Left renal pelvis (tissue), 4 donors: ENCODE measurements at places on chromosomes 3 and 15.

DNA sequence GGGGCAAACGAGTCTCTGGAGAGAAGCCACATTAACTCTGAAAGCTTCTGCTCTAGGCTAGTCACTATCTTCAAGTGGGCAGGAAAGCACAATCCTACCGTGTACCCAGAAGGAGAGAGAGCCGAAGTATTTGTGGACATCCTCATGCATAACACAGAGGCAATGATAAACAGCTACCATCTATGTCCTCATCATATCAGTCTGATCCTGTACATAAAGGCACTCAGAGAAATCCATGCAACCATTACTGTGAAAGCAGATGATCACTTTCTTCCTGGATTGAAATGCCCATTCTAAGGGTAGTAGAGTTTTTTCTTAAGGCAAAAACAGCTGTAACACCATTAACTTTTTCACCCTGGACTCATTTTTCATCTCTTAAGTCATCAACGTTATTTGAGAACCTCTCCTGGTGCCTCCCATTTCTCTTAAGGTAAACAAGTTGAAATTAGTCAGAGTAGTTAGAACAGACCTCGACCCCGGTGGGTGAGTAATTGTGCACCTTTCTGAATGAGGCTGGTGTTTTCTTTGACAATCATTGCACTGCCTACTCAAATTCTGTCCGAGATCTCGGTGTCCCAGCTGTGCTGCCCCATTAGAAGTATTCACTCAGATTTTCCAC is 327.4 kb downstream of the SHQ1 start:
- no peak for DNase-seq

GRCh38 chr3:16512435-16513140 is 911 bp downstream of the RFTN1 start:
- DNase-seq, result no peak

DNA sequence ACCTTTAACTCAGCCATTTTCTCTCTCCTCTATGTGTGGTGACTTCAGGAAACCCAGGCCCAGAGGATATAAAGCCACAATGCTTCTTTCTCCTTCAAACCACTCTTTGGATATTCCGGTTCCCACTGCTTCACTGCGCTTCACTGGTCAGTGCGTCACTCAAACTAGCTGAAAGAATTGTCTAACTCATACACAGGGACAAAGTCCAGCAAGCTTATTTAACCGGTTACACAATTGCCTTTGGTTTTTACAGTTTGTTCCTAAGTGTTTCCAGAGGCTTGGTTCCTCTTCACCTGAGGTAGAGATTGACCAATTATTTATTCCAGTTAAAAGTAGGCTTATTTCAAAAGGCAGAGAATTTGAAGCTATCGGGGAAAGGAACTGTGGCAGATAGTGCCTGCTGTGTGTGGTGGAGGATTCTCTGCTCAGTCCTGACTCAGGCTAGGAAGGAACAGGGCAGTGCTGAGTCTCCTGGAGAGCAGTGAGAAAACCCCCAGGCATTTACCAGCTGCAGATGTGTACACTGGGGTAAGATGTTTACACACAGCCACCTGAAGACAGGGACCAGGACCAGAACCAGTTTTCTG is at the start of gene HGD:
TSS of gene HGD (minus strand) at position 145 of the 587 bp plus-strand sequence. CDS start at position 17, 128 bp downstream.
- DNase-seq, result peak; percentile 36

DNA sequence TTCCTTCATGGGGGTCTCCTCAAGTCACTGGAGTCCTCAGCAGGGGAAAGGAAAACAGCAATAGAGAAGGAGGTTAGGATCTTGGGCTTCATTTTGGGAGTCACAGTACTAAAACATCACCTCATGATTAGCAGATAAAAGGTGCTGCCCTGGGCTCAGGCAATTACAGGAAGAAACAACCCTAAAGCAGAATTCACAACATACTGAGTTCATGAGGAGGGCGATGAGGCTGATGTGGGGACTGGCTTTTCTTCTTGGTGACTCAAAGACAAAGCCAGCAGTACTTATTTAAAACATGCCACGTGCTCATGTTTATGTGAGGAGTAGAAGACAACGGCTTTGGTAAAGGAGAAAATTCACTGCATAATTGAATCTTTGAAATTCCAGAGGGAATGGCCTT is 822.3 kb upstream of the CFAP20DC start:
- DNase-seq, result no peak

- DNase-seq, result no peak
These were observed 25.1 kb downstream of the SLC6A11 start for GRCh38 chr3:10841100-10841499.

DNA sequence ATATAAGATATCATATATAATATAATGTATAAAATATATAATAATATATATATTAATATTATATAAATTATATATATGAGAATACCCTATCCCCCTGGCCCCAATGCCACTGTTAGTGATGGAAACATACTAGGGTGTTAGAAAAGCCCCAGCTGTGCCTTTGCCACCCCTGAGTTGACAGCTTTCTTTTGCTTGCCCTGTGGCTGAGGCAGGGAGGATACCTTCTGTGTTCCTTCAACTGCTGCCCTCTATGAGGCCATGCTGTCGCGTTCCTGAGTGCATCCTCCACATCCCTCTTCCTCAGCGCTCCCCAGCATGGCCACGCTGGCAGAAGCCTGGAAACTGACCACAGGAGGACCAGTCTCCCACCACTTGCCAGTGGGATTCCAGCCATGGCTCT is 26.3 kb downstream of the FAN1 start:
- no peak for DNase-seq

DNA sequence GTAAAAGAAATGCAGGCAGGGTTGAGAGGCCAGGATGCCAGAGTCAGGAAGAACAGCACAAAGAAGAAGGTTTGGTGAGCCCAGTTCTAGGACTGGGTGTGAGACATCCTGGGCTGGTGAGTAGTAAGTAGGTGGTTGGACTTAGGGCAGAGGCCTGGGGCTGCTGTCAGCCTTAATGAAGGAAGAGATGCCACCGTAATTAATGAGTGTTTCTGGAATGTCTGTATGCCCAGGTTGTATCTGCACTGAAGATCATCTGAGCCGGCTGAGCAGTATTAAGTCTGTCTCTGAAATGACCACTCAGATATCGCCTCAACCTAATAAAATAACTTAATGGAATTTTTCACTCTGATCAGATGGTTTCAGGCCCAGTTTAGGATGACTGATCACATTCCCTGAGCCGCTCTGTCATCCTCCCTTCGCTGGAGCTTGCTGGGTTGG is 532.9 kb upstream of the IL12A start:
- DNase-seq, result no peak

GRCh38 chr15:62749036-62749815 is 293.3 kb upstream of the TPM1 start:
- DNase-seq, result no peak

DNA sequence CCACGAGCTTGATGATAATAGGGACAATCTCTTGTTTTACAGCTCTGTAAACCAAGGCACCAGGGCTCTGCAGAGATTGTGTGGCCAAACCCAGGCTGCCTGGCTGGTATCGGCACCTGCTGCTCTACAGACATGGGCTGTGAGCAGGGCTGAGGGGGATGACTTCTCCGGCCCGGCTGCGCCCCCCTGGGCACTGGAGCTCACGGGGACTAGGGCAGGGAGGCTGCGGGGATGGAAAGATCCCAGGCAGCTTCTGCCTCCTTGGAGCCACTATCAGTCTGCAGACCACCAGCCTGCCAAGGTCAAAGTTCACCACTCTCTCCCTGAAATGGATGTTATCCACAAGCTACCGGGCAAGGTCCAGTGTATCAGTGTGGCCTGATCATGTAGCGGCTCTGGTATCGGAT is 22.0 kb upstream of the PIGZ start:
- no peak for DNase-seq

DNA sequence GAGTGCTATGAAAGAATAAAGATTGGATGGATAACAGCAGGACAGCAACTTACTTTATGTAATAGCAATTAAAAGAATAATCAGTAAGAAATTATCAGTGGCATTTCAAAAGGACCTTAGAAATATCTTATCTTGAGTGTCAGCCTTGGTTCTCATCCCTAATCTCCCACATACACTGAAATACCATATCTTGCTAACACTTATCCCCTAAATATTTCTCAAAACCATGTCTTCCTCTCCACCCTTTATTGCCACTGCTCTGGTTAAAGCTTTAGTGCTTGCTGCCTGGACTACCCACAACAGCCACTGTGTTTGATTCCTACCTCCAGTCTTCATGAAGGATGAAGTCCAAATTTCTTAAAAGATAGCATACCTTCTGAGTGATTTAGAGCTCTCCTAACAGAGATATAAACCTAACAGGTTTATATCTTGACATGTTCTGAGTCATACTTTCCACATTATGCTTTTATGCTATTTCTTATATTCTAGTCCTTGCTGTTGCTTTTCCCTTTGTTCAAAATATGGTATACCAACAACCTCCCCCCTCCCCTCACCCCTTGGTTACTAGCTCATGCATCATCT is 202.8 kb downstream of the RSRC1 start:
- no peak for DNase-seq

DNA sequence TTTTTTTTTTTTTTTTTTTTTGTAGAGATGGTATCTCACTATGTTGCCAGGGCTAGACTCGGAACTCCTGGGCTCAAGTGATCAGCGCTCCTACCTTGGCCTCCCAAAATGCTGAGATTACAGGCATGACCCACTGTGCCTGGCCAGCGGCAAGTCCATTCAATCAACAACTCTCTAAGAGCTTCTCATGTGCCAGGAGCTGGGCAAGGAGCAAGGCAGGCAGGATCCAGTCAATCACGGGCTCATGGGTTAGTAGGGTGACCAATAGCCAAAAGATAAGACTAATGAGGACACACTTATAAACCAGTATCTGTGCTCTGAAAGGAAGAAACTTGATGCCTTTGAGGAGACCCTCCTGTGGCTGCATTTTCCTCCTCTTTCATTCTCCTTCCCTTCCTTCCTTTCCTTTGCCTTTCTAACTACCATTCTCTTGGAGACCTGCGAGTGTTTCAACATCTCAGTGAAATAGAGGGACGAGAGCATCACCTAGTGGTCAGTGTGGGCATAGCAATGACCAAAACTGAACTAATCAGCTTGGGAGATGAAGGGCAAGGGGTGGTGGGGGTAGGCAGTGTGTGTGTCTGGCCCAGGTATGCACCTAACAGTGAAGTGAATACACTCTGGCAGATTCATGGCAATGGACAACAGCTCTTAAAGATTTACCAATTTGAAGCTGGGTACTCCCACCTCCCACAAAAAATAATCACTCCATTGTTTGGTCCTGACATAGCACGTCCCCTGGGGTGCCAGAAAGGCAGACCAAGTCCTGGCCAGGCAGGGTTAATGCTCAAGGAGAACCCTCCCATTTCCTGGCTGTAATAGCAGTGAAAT is 6.3 kb downstream of the RPP25 start:
- DNase-seq, result no peak

DNA sequence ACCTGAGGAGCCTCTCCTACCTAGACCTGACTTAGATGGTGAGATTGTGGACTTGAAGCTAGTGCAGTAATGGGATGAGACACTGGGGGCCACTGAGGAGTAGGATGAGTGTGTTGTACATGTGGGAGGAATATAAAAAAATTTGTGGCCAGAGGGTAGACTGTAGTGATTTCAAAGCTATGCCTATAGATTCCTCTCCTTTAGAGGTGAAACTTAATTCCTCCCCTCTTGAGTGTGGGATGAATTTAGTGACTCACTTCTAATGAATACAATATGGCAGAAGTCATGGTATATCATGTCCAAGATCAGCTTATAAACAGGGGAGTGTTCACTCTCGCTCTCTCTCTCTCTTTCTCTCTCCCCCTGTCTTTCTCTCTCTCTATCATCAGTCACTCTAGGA is 6.7 kb downstream of the ZNF860 start:
- no peak for DNase-seq

- DNase-seq, result no peak
These were observed 33.4 kb upstream of the XRN1 start for GRCh38 chr3:142481196-142481595.

DNA sequence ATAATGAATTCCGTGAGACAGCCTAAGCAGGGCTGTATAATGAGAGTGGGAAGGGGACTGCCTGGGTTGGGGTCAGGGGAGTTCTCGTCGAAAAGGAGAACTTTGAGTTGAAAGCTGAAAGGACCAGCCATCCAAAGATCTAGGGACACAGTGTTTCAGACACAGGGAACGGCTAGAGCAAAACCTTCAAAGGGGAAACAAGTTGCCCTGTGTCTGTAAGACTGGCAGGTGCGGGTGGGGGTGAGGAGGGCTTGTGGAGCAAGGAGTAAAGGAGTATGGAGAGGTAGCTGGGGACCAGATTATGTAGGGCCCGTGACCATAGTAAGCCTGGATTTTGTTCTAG is 1.3 kb upstream of the SRP14 start:
- no peak for DNase-seq

DNA sequence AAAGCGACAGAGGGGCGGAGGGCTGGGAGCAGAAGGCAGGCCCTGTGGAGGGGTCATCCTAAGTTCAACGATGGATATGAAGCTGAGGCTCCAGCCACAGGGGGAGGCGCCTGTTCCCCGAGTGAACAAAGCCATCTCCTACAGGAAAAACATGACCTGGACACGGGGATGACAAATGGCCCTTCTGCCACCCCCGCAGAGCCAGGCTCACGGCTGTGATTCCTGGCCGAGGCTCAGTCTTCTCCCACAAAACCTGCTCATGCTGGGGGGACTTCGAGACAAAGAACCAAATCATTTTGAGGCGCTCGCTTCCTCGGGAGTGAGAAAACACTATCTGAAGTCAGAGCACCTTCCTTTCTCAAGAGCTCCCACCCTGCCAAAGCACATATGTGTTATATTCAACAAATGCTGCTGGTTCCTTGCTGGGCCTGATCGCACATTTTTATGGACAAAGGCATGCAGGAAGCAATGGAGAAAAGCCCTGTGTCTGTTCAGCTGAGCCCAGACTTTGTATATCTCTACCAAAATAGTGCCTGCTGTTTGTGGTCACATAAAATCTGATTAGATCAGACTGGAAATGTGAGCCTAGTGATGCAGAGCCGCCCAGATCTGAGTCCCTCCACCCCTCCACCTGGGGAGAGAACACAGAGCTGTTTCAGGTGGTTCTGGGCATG is 5.6 kb downstream of the RBP1 start:
- no peak for DNase-seq

GRCh38 chr3:35592589-35593295 is 46.6 kb upstream of the ARPP21 start:
- no peak for DNase-seq

- no peak for DNase-seq
These were observed 14.8 kb upstream of the TOPBP1 start for GRCh38 chr3:133676336-133677118.

DNA sequence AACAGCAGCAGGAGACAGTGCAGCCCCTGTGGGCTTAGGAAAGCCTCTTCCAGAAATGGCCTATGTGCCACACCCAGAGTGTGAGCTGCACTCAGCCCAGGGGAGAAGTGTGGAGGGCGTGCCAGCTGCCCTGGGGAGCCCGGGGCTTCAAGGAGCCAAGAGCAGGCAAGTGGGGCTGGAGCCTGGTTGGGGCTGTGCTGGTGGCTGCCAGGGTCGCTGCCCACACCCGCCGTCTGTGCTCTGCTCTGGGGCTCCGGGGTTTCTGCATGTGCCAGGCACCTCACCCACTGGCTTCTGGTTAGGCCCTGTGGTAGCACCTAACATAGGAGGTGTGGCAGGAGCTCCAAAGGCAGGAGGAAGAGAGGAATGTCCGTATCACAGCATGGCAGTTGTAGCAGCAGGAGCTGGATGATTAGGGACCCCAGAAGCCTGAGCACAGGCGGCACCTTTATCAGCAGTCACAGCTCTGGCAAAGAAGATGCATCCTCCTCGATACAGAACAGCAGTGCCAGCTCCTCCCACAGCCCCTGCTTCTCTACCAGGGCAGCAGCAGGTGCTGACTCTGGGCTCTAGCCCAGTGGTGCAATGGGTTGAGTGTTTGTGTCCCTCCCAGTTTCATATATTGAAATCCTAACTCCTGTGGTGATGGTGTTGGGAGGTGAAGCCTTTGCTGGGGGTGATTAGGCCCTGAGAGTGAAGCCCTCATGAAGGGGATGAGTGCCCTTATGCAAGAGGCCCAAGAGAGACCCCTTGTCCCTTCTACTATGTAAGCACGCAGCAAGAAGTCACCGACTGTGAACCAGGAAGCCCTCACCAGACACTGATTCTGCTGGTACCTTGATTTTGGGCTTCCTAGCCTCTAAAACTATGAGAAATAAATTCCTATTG is 70.0 kb upstream of the KLF13 start:
- DNase-seq, result no peak
